ENCODE measurements at places on chromosomes 3 and 15.
A peak's percentile ranks its signal among the peaks of the same experiment; 100 is the strongest.

- no peak for DNase-seq
Measured at GRCh38 chr15:92305343-92305742, 88.3 kb upstream of the ST8SIA2 start.

DNA sequence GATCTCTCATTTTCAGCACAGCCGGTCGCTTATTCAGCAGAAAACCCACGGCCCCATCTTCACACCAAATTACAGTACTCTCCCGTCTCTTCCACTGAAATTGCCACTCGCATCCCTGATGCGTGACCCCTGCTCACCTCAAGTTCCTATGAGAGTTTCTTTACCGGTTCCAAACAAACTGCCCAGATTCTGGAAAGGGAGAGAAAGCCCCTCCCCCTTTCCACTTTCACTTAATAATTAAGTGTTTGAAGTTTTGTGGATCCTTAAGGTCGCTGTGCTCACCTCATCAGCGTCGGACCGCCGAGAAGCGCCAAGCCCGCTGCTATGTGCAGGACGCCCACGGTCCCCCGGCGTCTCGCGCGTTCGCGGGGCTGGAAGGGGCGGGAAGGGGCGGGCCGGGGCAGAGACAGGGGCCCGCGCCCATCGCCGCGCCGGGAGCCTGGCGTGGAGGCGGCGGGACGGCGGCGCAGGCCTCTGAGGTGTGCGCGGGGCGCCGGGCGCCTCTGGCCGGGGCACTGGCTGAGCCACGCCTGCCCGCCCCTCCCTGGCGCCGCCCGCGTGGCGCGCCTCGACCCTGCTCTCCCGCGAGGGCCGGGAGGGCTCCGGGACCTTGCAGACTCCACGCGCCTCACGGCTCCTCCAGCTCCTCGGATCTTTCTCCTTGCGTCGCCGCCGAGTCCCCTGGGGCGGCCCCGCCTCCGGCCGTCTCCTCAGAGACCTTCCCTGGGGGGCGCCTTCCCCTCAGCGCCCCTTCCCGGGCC, at the start of gene GPR156:
TSS of gene GPR156 (minus strand) at position 476 of the 761 bp plus-strand sequence. CDS start 41,124 bp downstream, outside the sequence.
- no peak for DNase-seq

- DNase-seq, result no peak
Measured at GRCh38 chr15:81091889-81092558, 42.0 kb upstream of the CFAP161 start.

DNA sequence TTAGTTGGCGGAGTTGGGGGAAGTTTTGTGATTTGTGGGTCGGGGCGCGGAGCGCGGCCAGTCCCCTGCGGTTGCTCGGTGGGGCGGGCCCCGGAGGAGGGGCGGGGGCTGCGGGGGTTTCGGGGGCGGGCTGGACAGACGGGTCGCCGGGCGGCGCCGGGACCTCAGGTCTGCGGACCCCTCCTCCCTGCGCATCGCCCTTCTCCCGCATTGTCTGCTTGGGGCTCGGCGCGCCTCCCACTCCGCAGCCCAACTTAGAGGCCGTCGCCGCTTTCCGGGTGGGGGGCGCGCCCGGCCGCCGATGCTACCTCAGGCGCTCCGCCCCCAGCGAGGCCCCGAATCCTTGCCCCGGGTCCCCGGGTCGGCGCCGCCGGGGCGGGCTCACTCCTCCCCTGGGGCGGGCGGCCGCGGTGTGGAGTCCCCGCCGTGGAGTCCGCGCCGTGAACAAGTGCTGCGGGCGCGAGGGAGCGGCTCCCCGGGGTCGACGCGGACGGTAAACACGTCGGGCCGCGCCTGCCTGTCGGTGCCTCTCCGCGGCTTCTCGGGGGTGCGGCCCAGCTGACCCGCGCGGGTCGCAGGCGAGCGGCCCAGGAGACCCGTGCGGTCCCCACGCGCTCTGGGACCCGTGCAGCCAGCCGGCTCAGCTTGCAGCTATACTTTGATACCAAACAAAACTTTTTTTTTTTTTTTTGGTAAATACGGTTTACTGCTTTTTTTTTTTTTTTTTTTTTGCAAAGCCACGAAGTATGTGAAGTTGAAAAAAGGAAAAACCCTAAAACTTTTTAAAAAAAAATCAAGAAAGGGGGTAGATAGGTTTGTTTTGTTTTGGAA, 624 bp downstream of the AKAP13 start:
- DNase-seq, result peak; percentile 55

- DNase-seq, result no peak
Measured at GRCh38 chr15:48500595-48500994, 144.9 kb downstream of the FBN1 start.

GRCh38 chr3:115843206-115843605, 219.9 kb downstream of the GAP43 start:
- no peak for DNase-seq

GRCh38 chr3:188353426-188353825, 199.5 kb downstream of the LPP start:
- no peak for DNase-seq
